Renal cortical epithelial cell (primary cell): ENCODE measurements at places on chromosomes 12 and 14.

DNA sequence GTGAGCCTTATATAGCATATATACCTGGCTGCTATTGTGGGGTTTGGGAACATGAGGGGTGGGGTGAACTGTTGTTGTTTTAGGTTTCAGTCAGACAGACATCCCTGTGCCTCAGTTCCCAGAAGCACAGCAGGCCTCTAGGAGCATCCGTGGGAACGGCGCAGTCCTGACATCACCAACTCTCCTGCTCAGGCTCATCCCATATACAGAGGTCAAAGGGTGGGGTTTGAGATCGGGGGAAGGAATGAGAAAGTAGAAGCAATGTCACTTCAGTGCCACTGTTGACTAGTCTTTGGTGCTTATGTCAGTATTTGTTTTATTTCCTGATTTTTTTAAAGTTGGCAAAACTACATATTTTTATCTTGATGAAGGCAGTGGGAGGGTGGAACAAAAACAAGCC is 43.1 kb upstream of the A2ML1 start:
- DNase-seq: no peak

GRCh38 chr14:105107351-105107750 is 42.1 kb upstream of the GPR132 start:
- no peak for DNase-seq

DNA sequence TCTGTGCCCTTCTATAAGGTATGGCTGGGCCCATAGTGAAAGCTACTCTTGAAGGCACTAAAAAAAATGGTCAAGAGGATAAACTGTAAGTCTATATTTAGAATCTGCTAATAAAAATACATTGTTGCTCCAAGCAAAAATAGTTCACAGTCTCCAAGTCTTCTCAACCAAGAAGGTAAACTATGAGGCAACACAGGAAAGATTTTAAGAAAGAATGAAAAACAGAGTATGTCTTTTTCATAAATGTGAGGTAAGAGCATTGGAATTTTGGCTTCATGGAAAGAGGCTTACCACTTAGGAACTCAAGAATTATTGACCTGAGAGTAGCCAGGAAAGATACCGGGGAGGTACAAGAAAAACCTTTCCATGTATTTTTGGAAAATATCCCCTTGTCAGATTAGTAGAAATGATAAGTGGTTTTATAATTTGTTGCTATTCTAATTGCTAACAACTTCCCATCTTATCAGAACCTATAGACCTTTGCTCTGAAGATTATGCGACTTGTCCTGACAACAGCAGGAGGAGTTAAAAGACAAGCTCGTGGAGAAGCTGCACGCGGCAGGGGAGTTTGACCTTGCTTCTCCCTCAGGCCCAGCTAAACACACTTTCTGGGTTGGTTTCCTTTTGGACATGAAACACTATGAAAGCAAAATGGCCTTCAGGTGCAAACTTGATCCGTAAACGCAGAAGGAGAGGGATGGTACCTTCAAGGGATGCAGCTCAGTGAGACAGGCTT is 238.1 kb downstream of the FOXN3 start:
- DNase-seq: peak; percentile 32

DNA sequence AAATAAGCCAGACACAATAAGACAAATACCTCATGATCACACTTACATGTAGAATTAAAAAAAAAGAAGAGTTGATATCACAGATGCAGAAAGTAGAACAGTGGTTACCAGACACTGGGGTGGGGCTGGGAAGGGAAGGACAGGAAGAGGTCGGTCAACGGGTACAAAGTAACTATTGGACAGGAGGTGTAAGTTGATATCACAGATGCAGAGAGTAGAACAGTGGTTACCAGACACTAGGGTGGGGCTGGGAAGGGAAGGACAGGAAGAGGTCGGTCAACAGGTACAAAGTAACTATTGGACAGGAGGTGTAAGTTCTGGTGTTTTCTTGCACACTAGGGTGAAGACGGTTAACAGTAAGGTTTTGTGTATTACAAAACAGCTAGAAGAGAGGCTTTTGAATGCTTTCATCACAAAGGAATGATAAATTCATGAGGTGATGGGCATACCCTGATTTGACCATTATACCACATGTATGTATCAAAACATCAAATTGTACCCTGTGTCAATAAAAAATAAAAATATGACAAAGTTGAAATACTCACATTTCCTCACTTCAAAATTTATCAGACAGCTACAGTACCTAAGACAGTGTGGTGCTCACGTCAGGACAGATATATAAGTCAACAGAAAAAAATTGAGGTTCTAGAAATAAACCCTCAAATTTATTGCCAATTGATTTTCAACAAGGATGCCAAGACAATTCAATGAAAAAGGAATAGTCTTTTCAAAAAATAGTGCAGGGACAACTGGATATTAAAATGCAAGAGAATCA is 32.8 kb downstream of the GALC start:
- no peak for DNase-seq

GRCh38 chr12:25681580-25681979 is 128.5 kb upstream of the LMNTD1 start:
- DNase-seq: no peak

DNA sequence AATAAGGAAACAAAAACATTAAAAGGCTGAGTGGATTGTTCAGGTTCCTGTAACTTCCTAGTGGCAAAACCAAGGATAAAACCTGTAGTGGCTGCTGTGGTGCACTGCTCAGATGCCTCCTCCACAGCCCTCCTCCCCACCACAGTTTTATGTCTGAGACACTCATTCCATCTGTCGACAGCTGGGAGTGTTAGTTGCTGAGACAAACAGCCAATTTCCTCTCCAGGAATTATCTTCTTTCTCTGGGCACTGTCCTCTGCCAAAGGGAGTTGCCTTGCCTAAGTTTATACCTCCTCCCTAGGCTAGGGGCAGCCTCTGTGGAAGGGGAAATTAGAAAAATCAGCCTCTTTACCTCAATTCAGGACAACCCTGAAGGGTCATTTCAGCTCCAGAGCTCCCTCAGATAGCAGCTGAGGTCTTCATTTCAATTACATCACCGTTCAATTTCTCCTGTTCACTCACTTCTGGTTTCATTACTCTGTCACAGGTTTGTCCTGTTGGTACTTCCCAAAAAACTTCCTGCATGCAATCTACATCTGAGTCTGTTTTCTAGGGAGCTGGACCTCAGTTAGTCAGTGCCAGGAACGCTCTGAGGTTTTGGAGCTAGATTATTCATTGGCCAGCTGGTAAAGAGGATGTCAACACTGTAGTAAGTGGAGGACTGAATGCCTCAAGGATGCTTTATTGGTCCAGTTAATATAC is 74.9 kb upstream of the ATP2B1 start:
- peak; percentile 47 for DNase-seq

DNA sequence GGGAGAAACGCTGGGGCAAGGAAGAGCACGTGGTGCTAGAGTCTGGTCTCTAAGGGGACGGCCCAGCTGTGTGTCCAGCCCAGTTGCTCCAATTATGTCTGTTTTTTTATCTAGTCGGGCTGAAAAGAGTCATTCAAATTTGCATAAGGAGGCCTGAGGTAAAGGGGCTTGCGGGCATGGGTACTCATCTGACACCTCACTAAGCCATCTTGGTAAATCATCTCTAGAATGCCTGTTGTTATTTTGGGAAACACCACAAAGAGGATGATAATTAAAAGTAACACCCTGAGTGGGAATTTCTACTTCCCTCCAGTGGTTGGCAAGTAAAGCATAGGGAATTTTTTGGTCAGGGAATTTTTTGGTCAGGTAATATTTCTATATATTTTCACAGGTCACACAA is 196.1 kb upstream of the ALG10B start:
- DNase-seq: peak; percentile 68

- no peak for DNase-seq
Measured at GRCh38 chr12:42977451-42978230, 388.1 kb upstream of the PRICKLE1 start.

DNA sequence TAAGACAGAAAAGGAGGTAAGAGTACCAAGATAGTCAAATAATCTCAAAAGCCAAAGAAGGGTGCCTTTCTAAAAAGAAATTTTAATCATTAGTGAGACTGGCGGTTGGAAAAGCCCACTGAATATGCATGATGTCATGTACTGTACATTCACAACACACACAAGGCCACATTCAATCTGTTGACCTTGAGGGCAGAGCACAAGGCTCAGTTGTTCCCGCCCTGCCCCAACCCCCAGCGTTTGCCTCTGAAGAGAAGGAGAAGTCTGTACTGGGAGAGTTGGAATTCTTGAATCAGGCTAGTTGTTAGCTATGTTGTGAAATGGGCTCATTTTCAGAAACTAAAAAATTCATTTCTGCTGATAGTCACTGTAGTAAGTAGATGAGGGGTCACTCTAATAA is 50.2 kb upstream of the NID2 start:
- DNase-seq: peak; percentile 35

GRCh38 chr12:6469609-6470374 is 685 bp downstream of the VAMP1 start:
- no peak for DNase-seq

DNA sequence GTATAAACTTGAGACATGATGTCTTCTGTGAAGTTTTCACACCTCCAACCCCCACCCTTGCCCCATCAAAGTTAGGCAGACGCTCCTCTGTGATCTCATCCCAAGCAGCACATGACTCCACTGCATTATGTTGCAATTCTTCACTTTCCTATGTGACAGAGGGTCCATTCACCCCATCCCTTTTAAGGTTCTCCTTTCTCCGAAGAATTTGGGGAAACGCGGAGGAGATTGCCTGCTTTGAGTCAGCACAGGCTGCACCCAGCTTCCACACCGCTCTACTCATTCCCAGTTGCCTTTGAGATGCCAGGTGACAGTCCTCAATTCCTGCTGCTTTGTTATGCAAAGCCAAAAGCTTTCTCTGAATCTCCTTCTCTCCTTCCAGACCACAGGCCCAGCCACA is 61.8 kb downstream of the PHLDA1 start:
- DNase-seq: peak; percentile 28

DNA sequence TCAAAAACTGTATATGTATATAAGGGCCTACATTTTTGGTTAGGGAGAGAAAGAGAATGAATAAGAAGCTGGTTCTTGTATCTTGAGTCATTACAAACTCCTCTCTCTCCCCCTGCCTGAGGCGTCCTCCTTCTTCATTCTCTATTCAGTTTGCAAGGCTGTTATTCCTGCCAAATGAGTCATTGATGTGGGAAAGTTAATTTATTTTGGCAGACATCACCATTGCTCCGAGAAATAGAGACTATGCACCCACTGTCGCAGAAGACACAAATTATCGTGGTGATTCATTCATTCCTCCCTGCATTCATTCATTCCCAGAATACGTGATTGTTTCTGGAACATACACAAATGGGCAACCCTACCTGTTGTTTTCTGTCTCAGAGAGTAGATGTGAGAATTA is 112.5 kb upstream of the MED13L start:
- peak; percentile 97 for DNase-seq

DNA sequence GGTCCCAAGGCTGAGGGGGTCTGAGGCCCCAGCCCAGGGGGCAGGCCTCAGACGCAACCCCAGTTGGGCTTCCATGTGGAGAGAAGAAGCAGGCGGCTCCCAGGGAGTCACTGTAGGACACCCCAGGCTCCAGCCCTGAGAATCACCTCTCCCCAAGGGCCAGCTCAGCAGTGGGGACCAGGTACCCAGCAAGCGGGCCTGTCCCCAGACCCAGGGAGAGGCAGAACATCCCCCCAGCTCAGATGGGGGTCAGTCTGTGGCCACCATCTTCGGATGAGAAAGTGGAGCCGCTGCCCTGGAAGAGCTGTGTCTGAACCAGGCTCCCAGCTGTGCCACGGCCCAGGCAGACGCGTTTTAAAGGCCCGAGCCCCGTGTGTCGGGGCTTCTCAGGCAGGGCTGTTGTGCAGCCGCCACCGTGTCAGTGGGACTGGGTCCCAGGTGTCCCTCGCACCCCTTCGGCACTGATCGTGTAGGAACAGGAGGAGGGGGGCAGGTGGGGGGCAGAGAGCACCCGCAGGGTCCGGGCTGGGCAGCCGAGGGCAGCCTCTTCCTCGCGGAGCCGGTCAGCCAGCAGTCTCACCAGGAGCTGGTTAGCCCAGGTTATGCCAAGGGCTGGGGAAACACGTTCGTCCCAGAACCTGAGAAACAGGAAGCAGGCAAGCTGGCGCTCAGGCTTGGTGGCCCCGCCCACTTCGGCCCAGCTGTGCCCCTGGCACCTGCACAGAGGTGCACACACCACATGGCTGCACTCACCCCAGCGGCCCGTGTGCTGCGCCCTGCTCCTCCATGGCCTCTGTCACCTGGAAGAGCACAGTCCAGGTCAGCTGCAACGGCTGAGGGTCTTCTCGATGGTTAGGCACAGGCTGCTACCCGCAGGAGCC is 16.6 kb downstream of the XRCC3 start:
- no peak for DNase-seq

GRCh38 chr12:130870442-130871285 is 1.2 kb upstream of the RAN start:
- DNase-seq: peak; percentile 82

GRCh38 chr12:24751181-24751580 is 197.7 kb downstream of the BCAT1 start:
- DNase-seq: no peak

- DNase-seq: no peak
Measured at GRCh38 chr14:95300697-95301526, 18.8 kb downstream of the CLMN start.

GRCh38 chr12:128336204-128337070 is 69.5 kb downstream of the TMEM132C start:
- DNase-seq: no peak

GRCh38 chr12:19941096-19941495 is 427.2 kb upstream of the PDE3A start:
- DNase-seq: no peak

DNA sequence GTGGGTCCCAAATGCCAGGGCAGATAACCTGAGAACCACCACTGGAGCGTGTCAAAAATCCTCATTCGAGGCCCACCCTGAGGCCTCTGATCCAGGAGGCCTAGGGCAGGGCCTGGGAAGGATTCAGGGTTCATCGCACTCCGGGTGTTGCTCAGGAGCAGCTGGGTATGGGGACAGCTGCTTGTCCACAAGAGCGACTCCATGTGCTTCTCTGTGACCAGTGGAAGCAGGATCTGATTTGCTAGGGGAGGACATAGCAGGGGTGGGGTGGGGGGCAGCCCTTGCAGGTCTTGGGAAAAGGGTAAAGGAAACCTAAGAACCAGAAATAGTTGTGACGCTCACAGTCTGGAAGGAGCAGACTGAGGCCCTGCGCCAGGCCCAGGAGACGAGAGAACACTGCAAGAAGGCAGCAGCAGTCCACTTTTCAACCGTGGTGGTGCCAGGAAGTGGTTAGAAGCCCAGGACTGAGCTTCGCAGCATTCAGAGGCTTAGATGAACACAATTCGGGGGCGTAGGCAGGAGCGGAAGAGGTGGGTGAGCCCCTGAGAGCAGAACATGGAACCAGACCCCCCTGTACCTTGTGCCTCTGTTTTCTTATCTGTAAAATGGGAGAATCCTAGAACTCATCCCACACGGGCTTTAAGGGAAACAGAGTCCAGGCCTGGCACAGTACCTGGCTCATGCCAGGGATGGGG is 33.7 kb downstream of the ITPK1 start:
- no peak for DNase-seq

DNA sequence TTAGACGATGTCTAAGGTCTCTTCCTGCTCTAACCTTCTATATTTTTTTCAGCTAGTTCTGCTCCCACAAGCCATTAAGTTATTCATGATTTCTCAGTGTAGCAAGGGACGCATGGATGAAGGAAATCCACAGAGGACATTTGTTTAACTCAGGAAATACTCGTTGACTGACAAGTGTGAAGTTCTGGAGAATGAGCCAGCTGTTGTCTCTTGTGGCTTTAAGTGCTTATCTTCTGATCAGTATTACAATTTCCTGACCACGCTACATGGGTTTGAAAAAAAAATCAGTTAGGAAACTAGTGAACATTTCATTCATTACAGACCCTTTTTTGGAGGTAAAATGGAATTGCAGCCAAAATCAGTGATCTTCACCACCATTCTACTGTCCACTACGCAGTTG is 53.1 kb downstream of the GUCY2C start:
- no peak for DNase-seq
